ENCODE measurements at places on chromosomes 12 and 14. TPM values are rescaled to one million over a fixed set of nuclear protein-coding genes. Genes with fewer than 3 reads are reported as not detected.

GDF3 gene
- total RNA-seq, result not detected

PPP4R3A gene
- 43.3 TPM for total RNA-seq

GPR135 gene
- total RNA-seq, result 1.4 TPM

ANKRD9 gene
- 159 TPM for total RNA-seq

PLA2G1B gene
- not detected for total RNA-seq

TMEM30B gene
- total RNA-seq, result 0.27 TPM

GRCh38 chr12:65728455-65728847 lies 95.8 kb upstream of the HMGA2 start:
- no peak for DNase-seq

GRCh38 chr12:69904777-69905176 lies 79.8 kb downstream of the MYRFL start:
- DNase-seq, result no peak

GRCh38 chr14:71492346-71492745 lies 439.9 kb upstream of the RGS6 start:
- DNase-seq, result no peak

DNA sequence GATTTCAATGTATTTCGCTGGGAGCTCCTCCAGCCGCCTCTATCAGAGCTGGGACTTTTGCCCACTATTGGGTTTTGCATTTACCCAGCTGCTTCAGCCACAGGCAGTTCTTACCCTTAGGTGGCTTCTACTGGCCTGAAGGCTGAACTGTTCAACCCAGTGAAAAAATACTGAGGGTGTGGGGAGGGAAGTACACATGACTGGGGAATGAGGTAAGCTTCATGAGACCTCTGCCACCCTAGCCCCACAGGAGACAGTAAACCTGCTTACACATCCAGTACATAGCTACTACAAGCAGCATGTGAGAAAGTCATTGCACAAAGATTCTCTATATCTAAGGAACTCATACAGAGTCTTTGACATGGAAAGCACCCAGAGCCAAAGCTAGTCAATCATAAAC lies 411.1 kb downstream of the SYT1 start:
- no peak for DNase-seq

- DNase-seq, result no peak
Observed at GRCh38 chr14:67623114-67623513, 3.4 kb downstream of the ARG2 start.
